ENCODE measurements at places on chromosomes 16 and 17.
A peak's percentile ranks its signal among the peaks of the same experiment; 100 is the strongest.

DNA sequence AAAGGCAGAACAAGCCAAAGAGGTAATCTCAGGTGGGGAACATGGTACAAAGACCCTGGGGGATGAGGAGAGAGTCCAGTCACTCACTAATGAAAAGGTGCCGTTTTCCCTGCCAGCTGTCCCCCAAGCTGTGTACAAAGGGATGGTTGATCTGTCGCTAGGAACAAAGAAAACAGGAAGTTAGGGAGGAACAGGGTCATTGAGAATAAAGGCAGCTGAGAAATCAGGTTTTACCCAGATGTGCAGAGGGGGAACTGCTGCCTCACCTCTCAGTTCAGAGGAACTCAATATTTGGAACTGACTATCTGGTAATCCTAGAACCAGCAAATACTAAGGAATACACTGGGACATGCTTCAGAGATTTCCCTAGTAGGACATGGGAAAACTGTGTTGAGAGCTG is 1.5 kb downstream of the RSKR start:
- DNase-seq = no peak

- no peak for DNase-seq
Measured at GRCh38 chr17:52306314-52306713, 147.8 kb upstream of the CA10 start.

- no peak for DNase-seq
Measured at GRCh38 chr16:79534143-79534542, 66.4 kb downstream of the MAF start.

DNA sequence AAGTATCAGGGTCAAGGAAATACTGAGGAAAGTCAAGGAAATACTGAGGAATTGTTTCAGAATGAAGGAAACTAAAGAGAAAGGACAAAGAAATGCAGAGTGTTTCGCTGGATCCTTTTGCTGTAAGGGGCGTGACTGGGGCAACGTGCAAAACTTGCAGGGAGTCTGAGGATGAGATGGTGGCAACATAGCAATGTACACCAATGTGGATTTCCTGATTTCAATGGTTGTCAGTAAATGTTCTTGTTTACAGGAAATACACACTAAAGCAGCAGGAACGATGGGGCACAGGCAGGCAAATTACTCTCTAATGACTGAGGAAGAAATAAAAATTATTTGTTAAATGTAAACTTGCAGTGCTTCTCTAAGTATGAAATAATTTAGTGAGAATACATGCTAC is 34.4 kb downstream of the ZZEF1 start:
- no peak for DNase-seq

DNA sequence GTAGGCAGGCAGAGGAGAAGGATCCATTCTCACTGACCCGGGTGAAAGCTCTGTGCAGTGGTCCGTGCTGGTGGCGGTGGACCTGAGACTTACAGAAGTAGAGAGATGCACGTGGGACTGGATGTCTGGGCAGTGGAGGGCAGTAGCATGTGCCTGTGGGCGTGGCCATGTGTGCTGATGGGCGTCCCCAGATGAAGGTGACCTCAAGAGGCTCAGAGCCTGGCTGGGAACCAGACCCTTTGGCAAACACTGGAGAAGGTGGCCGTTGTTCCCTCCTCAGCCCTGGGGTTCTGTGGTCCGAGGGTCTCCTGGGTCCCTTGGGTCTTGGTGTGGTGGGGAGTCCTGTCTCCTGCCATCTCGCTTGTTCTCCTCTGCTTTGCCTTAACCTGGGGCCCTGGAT is 15.6 kb downstream of the WSCD1 start:
- DNase-seq = no peak

DNA sequence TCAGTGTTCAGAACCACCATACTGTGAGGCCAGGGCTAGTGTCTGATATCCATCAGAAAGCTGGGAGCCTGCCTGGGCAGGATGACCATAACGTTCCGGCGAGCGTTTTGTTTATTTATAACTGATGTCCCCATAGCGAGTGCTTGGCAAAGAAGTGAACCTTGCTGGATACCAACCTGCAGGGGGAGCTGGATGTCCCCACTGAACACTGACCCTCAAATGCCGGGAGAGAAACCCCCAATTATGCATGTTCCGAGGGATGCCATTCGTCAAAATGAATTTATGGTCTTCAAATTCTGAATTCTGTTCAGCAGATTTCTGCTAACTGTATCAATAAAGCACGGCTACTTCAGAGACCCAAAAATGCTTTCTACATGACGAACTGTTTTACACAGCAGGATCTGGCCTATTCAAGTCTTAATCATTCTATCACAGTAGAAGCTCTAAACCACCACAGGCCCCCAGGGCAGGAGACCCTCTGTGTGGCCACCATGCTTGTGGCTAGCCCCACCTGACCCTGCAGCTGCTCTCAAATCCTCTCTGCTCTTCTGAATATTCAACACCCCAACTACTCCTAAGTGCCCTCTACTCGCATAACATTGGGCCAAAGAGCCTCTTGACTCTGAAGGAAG is 15.2 kb downstream of the MED24 start:
- no peak for DNase-seq

- no peak for DNase-seq
Measured at GRCh38 chr16:79429381-79430190, 171.0 kb downstream of the MAF start.

GRCh38 chr16:57870753-57871454 is 68.6 kb upstream of the KIFC3 start:
- DNase-seq = no peak

DNA sequence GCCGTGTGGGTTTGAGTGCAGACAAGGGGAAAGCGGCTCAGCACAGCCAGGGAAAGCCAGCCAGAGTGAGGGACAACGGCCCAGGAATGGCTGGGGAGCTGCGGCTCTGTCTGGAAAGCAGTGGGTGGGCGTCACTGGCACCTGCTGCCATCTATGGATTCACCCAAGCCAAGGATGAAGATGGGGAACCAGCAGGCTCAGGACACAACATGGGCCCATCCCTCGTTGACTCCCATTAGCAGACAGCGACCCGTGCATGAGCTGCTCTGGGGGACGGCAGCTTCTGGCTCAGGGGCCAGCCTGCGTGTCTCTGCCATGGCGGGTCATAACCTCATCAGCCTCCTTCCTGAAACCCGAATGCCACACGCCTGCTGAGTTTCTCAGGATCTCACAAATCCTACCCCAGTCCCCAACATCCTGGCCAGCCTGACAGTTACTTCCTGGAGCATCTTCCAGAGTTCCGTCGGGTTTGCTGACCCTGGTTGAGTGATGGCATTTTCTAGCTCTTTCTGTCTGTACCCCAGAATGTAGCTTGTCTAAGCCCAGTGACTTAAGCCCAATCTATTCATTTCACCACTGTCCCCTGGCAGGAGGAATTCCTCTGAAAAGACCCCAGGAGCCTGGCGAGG is 50.7 kb downstream of the SLC7A5 start:
- no peak for DNase-seq

DNA sequence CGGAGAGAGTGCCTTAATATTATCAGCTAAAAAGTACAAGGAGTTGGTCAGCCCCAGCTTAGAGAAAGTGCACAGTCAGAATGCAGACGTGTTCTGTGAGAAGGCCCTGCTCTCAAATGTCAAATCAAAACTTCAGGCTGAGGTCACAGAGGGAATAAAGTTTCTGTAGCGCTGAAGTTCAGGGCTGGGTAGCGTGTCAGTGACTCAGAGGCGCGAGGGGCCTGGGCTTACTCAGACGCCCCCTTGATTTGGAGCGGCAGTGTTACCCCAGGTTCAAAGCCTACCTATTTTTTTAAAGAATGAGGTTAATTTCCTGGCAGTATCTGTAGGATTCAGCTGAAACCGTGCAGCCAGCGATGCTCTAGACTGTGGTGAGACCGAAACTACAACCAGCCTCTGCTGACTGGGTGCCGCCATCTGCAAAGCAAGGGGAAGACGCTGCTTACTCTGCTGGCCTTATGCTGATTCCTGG is 4.8 kb downstream of the CIAO3 start:
- peak; percentile 62 for DNase-seq

- DNase-seq = no peak
Measured at GRCh38 chr17:72687886-72688285, 404.6 kb downstream of the SLC39A11 start.

- DNase-seq = no peak
Measured at GRCh38 chr16:29684679-29685078, 5.7 kb downstream of the QPRT start.

DNA sequence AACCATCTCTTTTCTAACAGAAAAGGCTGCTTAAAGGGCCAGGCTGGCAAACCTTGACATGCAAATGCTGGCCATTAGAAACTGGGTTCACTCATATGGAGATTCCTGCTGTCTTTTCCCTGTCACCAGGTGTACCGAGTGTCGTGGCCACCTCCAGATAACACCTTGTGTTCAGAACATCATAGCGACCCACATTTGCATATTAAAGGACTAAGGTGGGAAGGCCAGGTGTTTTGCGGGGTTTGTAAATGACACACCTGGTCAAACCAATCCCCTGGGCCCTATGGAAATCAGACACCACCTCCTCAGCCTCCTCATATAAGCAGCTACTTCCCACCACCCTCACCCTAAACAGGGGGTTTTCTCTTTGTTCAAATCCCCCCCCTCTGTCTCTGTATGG is 2.5 kb upstream of the AIPL1 start:
- DNase-seq = no peak

DNA sequence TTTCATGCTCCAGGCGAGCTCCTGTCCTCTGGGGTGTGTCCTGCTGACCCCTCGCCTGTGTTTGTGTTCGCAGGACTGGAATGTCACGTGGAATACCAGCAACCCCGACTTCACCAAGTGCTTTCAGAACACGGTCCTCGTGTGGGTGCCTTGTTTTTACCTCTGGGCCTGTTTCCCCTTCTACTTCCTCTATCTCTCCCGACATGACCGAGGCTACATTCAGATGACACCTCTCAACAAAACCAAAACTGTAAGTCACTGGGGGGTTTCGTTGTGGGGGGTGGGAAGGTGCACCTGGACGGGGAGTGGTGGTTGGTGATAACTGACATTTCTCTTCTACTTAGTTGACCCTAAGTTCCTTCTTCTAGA is 58.3 kb downstream of the ABCC1 start:
- DNase-seq = no peak

GRCh38 chr17:80804466-80804865 is 187.2 kb upstream of the CHMP6 start:
- peak; percentile 22 for DNase-seq

DNA sequence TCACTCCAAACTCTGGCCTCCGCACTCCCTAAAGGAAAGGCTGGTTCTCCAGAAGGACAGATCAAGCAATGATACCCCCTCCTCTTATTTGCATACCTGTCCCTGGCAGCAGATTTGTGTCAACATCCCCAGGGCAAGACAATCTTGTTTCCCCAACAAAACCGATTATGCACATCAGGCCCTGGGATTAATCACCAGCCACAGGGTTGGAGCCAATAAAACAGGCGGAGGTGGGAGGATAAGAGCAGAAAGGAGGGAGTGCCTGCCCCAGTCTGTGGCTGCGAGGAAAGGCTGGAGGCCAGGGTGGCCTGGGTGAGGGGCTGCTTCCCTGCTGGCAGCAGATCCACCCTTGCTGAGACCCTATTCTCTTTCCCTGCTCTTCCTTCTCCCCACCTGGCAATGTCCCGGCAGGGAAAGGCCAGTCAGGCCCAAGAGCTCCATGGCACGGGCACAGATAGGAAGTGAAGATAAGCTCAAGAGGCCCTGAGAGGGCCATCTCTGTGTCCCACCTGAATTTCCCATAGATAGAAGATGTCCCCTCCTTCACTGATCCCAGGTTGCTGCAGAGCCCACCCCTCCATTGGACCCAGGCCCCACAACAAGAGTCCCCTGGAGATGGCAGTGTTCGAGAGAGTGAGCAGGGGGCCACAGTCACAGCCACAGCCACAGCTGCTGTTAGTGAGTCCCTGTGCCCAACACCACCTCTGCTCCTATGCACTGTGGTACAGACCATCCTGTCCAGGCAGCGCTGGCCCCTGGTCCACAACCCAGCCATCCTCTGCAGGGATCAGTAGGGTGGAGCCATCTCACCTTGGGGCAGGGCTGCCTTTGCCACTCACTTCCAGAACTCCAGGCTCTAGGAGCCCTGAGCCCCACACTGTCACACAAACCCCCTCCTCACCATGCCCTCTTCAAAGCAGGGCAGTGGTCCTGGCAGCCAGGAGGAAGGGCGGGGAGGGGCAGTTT is 137.5 kb downstream of the SDK2 start:
- DNase-seq = no peak

DNA sequence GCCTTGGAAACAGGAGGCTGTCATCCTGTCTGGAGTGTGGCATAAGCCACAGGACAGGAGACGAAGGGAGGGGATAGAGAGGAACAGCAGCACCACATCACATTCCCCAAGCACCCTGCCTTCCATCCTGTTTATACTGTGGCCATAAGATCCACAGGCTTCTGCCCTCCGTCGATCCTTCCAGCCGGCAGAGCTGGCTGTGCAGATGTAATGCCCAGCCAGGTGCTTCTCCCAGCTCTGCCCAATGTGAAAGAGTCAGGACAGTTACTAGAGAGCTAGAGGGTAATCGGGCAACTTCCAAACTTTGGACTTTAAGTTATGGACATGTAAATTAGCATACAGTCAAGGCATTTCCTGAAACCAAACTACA is 368.4 kb downstream of the SOX9 start:
- no peak for DNase-seq

DNA sequence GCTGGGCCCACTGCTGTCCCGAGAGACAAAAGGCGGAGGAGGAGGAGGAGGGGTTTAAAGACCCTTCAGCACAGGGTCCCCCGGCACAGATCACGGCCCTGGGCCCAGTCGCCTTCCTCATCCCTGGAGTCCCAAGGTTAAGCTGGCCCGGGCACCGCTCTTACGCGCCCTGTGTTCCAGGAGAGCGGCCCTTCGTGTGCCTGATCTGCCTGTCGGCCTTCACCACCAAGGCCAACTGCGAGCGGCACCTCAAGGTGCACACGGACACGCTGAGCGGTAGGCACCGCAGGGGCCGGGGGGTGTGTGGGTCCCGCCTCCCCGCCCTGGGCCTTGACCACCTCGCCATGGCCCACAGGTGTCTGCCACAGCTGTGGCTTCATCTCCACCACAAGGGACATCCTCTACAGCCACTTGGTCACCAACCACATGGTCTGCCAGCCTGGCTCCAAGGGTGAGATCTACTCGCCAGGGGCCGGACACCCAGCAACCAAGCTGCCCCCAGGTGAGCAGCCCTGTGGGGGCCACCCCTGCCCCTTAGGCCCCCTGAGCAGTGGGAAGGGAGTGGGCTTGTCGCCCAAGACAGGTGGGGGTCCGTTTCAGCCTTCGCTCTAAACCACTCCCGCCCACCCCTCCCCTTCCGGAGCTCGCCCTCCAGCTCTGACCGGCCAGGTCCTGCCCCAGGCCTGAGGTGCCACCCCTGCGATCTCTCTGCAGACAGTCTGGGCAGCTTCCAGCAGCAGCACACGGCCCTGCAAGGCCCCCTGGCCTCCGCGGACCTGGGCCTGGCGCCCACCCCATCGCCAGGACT is 37.6 kb upstream of the ZC3H18 start:
- no peak for DNase-seq

DNA sequence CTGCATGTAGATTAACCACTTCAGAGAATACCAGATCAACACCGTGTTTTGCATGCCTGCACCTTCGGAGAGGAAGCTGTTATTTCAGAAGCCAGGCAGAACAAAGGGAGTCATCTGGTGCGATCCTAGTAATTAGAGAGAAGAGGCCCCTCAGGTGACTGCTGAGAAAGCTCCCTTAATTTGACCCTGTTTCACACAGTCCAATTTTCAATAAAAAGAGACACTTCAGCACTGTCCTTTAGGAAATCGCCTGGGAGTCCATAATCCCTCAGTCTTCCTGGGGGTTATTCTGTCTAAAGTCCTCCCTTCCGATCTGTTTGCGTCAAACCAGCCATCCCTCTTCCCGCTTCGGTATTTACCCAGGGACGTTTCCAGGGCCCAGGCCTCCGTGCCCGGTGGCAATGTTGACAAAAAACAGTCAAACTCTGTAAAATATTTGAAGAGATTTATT is 23.4 kb upstream of the TNRC6C start:
- DNase-seq = no peak

Measured in stimulated activated CD4-positive, alpha-beta T cell treated with anti-CD3 and anti-CD28 coated beads, Interleukin-4, amount 100 ng/mL, for 24 hours (primary cell).